ENCODE measurements at places on chromosomes 2 and 18.

DNA sequence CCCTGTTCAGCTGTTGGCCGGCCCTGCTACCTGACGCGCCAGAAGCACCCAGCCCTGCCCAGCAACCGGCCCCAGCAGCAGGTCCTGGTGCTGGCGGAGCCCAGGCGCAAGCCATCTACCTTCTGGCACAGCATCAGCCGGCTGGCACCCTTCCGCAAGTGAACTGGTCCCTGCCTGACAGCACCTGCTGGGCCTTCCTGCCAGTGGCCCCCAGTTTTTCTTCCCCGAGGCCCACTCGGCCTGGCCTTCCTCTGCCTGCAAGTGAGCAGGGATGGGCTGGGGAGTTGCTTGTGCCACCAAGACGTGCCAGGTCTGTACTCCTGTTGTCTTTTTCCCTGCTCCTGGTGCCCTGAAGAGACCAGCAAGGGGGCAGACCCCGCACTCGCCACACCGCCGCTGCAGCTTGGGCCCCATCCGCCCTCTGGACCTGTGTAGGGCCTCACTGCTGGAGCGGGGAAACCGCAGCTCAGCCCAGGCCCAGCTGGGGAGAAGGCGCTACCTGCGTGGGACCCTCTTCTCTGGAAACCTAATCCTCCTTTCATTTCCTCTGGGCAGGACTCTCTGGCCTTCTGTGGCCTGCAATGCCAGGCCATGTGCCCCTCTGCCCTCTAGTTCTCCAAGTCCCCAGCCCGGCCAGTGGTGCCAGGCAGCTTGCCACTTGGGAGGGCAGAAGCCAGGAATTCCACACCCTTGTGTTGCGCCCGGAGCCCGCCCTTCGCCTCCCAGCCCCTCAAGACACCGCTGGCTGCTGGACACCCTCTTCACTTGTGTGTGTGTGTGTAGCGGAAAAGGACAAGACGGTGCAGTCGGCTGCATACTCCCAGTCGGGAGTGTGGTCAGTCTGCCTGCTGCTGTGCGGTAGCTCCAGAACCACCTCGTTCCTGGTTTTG, 47.0 kb downstream of the FAM168B start:
- DNase-seq, result no peak

DNA sequence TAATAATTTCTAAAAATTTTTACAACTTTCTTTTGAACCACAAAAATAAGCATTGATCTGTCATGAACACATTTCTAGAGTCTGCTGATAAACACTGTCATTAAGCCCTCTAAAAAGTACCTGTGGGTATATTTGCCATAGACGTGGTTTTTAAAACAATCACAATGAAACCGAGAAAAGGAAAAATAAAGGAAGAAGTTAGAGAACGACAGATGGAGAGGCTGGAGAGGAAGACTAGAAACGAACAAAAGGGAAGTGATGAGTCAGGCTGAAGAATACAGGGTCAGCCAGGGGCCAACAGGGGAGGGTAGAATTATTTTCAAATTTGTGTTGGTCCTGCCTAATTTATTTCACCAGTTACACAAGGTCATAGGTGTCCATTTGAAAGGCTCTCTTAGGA, 62.0 kb downstream of the MYL12B start:
- DNase-seq, result no peak

- no peak for DNase-seq
Observed at GRCh38 chr2:156459720-156460119, 23.5 kb downstream of the GPD2 start.

GRCh38 chr18:48915626-48916425, 34.9 kb downstream of the SMAD7 start:
- DNase-seq, result no peak

- DNase-seq, result no peak
Observed at GRCh38 chr2:231497651-231498050, 32.6 kb downstream of the NMUR1 start.

DNA sequence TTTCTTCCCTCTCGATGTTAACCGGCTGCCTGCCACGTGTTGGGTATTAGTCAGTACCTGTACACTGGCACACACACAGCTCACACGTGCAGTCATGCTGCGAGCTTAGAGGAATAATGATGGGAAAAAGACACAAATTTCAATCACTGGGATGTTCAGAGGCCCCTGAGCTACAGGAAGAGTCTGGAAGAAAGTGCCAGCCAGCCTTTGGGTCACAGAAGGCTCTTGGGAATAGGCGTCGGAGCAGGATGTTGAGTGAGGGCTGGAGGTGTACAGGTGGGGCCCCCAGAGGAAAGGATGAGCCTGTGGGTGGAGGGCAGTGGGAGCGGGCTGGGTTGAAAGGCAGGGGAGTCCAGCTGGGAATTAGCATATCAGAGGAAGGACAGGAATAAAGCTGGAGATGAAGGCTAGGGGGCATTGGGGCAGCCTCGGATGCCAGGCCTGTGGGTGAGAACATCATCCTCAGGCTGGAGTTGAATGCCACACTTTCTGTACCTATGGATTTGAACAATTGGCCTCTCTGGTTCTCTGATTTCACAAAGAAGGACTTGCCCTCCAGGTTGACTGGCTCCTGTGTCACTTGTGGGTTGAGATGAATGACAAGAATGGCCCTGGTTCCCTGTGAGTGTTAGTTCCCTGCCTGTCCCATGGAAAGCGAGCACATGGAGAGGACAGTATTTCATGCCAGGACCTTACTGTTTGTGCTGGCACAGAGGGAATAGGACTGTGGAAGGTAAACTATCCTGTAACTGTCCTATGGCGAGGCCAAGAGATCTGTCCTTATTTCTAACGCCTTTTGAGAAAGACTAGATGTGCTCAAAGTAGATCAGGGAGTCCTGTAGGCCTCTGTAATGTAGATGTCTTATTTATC, 40.6 kb downstream of the GREB1 start:
- DNase-seq, result no peak

GRCh38 chr2:222241128-222241870, 57.5 kb downstream of the PAX3 start:
- DNase-seq, result no peak

- no peak for DNase-seq
Observed at GRCh38 chr2:189232759-189233406, 53.3 kb upstream of the COL5A2 start.

GRCh38 chr18:5463390-5463789, 80.4 kb downstream of the EPB41L3 start:
- DNase-seq, result peak; percentile 87

GRCh38 chr2:216989340-216990129, 129.7 kb upstream of the TNP1 start:
- peak; percentile 26 for DNase-seq

GRCh38 chr2:229740279-229740678, 25.9 kb upstream of the DNER start:
- DNase-seq, result no peak

DNA sequence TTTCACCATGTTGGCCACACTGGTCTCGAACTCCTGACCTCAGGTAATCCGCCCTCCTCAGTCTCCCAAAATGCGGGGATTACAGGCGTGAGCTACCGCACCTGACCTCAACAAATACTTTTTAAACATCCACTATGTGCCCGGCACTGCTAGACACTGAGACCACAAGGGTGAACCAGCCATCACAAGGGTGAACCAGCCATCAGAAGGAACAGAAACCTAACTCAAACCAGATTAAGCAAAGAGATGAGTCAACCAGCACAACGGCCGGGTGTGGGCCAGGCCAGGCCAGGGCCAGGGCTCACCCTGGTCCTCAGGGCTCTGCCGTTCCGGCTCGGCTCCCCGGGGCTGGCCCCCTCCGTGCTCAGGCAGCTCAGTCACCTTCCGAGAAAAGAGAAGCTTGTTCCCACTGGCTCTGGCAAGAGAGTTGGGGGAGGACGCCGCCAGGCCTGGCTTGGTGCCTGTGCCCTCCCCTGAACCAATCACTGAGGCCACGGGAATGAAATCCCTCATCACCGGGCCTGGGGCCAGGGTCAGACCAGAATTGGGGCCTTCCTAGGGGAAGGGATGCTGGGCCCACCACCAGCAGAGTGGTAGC, 4.4 kb downstream of the TEX44 start:
- DNase-seq, result peak; percentile 63

- no peak for DNase-seq
Observed at GRCh38 chr2:6926071-6926732, 9.0 kb downstream of the RNF144A start.

GRCh38 chr18:80225685-80226084, 21.6 kb downstream of the PARD6G start:
- DNase-seq, result no peak

DNA sequence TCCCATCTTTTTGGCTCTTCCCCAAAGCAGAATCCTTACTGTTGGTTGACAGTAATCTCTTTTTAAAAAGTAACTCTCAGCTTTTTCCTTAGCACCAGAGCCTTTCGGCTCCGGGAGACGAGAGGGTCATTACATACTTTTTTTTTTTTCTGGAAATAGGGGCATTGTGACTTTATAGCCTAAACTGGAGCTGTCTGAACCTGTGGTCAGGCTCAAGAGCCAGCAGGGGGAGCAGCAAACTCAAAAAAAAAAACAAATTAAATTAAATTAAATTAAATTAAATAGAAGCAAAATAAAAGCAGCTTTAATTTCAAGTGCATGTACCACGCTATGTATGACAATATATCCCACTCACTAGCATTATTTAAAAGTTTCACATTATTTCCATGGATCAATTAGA, 156.6 kb downstream of the DTNA start:
- peak; percentile 7 for DNase-seq

GRCh38 chr18:32048507-32049091, 30.0 kb downstream of the RNF125 start:
- DNase-seq, result peak; percentile 67

DNA sequence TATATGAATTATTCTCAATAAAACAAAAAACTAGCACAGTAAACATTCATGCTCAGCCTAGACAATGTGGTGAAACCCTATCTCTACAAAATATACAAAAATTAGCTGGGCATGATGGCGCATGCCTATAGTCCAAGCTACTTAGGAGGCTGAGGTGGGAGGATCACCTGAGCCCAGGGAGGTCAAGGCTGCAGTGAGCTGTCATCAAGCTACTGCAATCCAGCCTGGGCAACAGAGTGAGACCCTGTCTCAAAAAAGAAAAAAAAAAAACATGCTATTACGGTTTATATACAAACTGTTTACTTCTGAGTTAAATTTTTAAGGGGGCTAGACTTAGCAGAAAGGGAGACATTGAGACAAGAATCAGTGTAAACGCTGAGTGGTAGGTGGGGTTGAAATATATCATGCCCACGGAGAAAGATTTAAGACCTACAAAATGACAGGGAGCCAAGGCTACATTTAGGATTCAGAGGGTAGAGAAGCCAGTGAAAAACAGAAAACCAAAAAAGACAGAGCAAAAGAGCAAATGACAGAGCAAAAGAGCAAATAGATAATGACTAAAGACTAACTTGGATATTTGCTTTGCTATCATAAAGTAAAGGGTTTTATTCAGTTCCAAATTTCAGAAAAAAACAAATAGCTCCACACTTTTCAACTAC, 7.5 kb downstream of the TTC32 start:
- DNase-seq, result no peak

GRCh38 chr2:29606104-29607037, 315.0 kb downstream of the ALK start:
- DNase-seq, result peak; percentile 87

DNA sequence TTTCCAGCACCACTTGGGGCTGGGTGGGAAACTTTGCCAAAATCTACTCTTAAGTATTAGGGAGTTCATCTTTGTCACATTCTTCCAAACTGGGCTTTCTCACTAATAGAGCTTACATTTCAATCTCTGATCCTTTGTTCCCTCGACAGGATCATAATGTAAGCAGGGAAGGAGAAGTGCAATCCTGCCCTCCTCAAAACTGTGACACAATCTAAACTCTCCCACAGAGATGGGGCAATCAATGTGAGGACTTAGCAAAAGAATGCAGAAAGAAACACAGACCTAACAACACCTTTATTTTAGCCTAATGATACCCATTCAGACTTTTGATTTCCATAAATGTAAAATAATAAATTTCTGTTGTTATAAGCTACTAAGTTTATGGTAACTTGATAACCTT, 40.8 kb downstream of the DSEL start:
- DNase-seq, result peak; percentile 49

- no peak for DNase-seq
Observed at GRCh38 chr2:215532844-215533243, 97.0 kb upstream of the FN1 start.

- DNase-seq, result no peak
Observed at GRCh38 chr2:108988796-108989713, at the start of gene EDAR. EDAR (minus strand) TSS chr2:108989220; CDS start chr2:108931014, 58,206 bp downstream.

DNA sequence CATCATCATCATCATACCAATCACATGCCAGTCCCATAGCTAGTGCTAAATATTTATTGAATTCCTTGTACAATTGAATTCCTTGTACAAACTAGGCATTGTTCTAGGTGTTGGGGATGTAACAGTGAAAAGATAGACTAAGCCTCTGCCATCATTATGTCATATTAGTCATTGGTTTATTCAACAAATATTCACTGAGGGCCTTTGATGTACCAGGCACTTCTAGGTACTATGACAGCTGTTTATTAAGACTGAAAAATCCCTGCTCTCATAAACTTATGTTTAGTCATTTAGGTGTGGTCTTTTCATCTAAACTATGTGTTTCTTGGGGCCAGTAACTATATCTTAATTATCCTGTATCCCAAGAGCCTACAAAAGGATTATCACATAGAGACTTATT, 412.3 kb upstream of the ETAA1 start:
- DNase-seq, result no peak

GRCh38 chr2:218041302-218042168, 27.5 kb upstream of the RUFY4 start:
- no peak for DNase-seq

DNA sequence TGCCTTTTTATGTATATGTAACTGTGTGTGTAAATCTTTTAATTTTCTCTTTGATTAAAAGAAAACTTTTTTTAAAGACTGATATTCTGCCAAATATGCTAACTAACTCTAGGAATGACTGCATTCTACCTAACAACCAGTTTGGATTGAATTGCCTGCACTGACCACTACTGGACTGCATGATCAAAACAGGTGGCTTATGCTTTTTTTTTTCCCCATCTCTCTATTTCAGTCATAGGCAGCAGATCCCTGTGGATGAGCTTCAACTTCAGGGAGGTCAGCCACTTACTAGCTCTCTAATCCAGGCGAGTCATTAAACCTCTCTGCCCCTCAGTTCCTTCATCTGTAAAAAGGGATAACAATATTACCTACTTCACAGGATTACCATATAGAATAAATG, 138.6 kb upstream of the SERTAD2 start:
- DNase-seq, result no peak

DNA sequence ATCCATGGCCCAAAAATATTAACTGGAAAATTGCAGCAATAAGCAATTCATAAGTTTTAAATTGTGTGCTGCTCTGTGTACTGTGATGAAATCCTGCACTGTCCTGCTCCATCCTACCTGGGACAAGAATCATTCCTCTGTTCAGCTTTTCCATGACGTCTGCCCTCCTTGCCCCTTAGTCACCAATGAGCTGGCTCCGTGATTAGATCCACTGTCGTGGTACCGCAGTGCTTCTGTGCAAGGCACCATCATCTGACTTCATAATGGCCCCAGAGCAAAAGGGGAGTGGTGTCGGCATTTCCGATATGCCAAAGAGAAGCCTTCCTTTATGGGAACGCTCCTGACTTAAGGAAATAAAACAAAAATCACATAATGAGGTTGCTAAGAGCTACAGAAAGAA, 3.4 kb upstream of the FAHD2A start:
- no peak for DNase-seq

DNA sequence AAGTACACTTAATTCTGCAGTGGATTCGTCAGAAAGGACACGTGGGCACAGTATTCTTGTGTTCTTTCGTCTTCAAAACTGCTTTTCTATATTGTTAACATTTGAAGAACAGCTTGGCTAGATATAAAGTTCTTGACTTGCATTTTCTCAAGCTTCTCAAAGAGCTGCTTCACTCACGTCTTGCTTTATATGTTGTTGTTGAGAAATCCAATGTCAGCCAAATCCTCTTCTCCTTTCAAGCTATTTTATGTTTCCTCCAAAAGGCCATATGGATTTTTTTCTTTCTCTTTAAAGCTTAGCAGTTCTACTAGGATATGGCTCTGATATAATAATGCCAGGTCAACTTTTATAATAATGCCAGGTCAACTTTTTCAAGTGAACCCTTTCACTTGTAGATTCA, 65.5 kb upstream of the CYP1B1 start:
- no peak for DNase-seq
